ENCODE measurements at places on chromosomes 1 and 21.

DNA sequence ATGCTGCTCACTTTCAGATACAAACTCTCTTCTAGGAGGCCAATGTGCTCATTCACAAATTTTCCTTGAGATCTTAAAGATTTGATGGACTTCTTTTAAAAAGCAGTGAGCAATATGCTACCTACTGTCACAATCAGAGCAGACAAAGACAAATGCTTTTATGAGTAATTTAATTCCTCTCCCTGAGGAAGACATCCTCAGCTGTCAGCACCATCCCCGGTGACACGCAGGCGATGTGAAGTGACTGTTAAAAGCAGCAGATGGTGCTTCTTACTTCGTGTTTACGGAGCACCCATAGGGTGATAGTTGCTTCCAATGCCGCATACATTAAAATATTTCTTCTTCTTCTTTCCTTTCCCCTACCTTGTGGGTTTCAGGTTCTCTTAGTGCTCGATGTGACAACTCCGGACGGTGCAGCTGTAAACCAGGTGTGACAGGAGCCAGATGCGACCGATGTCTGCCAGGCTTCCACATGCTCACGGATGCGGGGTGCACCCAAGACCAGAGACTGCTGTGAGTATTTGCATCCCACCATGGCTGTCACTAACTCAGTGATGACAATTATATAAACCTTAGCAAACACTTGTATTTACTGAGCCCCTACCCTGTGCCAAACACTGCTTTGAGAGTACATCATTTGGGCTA lies 29.1 kb downstream of the LAMC2 start:
- no peak for DNase-seq

DNA sequence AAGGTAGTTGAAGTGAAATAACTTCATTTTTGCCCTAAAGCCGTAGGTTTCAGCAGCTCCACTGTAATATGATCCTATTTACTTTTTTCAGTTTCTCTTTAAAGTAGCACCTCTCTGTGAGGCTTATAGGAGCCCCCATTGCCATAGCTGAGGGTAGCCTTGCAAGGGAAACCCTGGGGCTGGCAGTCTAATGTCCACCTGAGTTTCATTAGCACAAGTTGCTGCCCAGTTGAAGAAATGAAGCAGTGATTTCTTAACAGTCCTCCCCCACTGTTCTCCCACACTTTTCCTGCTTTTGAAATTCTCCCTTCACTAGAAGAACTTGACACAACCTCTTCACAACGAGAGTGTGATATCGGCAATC lies 1.5 kb downstream of the HMCN1 start:
- DNase-seq: peak; percentile 20

DNA sequence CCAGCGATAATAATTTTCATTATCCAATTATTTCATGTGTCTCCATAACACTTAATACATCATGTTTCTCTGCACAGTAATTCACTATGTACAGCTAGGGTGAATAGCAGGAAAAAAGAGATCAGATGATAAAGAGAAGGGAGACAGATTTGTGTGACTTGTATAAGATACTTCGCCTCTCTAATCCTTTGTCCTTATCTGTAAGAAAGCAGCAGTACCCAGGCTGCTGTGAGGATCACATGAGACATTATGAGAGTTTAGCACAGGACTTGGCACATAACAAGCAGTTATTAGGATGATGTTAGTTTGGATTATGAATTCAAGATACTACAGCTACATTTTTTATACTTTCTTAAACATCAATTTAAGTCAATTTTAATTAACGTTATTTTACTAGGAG lies 6.3 kb downstream of the ERG start:
- no peak for DNase-seq

DNA sequence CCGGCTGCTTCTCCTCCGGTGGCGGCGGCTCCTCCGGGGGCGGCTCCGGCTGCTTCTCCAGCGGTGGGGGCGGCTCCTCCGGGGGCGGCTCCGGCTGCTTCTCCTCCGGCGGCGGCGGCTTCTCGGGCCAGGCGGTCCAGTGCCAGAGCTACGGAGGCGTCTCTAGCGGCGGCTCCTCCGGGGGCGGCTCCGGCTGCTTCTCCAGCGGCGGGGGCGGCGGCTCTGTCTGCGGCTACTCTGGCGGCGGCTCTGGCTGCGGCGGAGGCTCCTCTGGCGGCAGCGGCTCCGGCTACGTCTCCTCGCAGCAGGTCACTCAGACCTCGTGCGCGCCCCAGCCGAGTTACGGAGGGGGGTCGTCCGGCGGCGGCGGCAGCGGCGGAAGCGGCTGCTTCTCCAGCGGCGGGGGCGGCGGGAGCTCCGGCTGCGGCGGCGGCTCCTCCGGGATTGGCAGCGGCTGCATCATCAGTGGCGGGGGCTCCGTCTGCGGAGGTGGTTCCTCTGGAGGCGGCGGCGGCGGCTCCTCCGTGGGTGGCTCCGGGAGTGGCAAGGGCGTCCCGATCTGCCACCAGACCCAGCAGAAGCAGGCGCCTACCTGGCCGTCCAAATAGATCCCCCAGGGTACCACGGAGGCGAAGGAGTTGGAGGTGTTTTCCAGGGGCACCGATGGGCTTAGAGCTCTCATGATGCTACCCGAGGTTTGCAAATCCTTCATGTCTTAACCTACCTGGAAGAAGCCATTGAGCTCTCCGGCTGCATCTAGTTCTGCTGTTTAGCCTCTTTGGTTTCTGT lies 2.0 kb downstream of the LORICRIN start:
- peak; percentile 7 for DNase-seq

GRCh38 chr1:67572594-67573221 lies 112.3 kb upstream of the GADD45A start:
- DNase-seq: no peak

GRCh38 chr1:62875676-62876075 lies 91.7 kb downstream of the ATG4C start:
- peak; percentile 16 for DNase-seq

DNA sequence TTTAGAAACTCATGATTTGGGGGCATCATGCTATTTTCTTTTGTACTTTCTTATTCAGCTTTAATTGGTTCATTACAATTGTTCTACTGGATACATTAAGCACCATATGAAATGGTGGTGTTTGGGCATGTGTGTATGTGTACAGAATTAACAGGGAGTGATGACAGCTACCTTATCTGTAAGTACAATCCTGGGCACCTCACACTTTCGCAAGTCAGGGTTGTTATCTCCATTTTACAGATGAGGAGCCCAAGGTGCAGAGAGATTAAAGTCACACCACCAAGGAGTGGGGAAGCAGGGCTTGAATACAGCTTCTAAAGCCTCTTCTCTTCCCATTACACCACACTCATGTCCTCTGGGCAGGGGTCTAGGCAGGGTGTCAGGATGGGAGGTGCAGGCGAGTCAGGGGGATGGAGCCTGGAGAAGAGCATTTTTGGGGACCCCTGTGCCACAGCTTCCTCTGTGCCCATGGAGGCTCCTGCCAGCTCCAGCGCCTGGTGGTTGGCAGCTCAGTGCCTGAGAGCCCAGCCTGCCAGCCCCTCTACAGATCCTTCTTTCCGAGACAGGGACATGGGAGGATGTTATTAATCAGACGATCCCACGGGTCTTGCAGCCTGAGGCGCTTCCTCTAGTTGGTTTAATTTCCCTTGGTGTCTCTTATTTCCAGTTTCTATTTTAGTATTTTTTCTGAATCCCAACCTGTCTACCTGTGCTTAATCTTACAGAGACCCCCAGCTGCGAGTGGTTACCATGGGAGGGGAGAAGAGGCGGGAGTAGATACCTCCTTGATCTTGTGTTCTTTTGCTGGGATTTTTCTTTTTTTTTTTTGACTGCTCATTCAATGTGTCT lies 126.2 kb upstream of the CD34 start:
- no peak for DNase-seq

GRCh38 chr1:111988743-111989453 lies 570 bp downstream of the KCND3 start:
- DNase-seq: no peak

- DNase-seq: no peak
Observed at GRCh38 chr1:223844787-223845036, 1.0 kb downstream of the TP53BP2 start.

GRCh38 chr1:14970115-14970798 lies 183.3 kb upstream of the TMEM51 start:
- peak; percentile 92 for DNase-seq

DNA sequence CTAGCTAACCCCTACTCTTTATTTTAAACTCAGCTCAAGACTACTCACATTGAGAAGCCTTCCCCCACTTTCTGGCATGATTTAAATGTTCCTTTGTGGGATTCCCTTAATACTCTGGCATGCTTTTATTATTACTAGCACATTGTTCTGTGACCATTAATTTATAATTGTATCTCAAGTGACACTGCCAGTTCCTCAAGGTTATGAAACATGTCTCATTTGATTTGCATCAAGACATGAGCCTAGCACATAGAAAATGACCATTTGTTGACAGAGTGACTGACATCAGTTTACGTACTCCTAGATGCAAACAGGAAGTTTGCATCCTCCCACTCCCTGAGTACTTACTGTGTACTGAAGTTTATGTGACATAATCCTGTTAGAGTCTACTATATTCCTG lies 15.2 kb downstream of the RGS4 start:
- DNase-seq: peak; percentile 72

DNA sequence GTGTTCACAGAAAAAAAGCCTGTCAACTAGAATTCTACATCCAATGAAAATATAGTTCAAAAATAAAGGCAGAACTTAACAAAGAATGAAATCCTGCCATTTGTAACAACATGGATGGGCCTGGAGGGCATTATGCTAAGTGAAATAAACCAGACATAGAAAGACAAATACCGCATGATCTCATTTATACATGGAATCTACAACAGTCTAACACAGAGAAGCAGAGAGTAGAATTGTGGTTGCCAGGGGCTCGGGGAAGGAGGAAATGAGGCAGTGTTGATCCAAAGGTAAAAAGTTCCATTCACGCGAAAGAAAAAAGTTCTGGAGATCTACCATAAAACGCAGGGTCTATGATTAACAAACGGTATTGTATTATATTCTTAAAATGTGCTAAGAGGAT lies 282.6 kb downstream of the MRPL39 start:
- DNase-seq: no peak

DNA sequence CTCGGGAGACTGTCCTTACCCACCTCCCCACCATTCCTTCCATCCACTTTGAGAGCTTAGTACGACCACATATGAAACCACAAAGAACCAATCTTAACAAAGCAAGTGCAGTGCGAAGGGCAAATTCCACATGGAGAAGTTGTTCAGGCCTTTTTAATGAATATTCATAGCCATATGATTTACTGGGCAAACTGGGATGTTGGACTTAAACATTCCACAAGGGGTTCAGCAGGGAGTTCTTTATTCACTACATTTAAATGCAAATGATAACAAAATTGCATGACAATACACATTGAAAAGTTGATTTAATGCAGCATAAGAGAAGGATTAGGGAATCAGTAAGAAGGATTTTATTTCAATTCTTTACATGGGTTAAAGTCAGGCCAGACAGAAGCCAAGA lies 14.7 kb downstream of the NMNAT2 start:
- DNase-seq: no peak
